HL-60 (cell line): ENCODE measurements at places on chromosomes 1 and 21.

DNA sequence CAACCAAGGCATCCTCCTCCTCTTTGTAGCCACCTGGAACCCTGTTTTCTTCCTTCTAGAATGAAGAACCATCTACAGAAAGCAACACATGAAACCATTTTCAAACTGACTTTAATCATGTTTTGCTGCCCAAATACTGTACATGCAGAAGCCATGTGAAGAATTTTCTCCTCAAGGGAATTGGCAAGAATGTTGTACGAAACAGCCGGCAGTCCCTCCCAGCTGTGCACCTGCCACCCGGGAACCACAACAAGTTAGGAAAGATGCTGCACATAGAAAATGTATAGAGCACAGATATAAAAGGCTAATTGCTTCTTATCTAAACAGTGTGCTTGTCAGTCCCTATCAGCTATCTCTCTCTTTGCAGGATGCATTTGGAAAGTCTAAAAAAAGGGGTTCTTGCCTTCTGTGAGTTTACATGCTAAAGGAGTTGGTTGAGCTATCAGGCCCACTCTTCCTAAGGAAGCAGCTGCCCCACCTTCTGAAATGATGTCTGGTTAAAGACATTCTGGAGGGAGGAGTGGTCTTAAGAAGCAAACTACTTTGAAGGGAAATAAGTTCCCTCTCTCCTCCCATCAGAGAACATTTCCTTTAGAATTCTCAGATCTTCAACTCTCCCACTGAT is 44.8 kb downstream of the RIMS3 start:
- DNase-seq: no peak

DNA sequence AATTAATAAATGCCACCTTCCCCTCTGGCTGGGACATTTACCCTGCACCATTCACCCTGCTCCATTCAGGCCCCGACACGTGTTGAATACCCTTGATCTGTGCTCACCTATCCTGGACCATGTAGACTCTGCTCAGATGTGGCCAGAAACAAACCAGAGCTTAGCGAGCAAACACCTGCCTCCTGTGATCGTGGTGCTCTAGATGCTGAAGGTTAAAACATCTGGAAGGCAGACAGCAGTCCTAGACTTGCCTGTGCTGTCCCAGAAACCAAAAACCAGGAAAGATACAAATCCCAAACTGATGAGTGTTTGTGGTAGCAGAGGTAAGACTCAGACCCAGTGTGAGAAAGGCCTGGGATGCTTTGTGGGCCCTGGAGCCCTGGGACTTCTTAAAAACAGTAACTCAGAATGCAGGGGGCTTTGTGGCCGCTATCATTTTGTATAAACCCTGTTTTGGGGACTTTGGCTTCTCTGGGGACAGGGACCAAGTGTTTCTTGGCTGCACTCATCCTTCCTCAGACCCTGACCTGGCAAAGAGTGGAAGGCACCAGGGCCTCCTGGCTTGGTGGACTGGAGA is 99.6 kb downstream of the DMRTB1 start:
- no peak for DNase-seq

DNA sequence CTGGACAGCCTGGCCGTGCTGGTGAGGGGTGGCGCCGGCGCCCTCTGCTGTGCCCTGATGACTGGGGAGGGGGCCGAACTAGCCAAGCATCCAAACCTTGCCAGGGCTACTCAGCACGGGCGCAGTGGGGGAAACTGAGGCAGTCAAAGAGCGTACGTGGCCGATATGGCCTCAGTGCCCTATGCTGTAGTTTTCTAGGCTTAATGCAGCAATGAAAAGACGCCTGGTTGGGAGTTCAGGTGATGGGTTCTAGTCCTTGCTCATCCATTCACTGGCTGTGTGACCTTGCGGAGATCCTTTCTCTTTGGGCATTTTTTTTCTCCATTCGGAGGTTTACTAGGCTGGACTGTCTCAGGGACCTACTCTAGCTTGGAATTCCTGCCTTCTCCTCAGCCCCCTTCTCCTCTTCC is 822 bp downstream of the MTX1 start:
- no peak for DNase-seq

- DNase-seq: no peak
Measured at GRCh38 chr1:67674260-67675011, 10.6 kb upstream of the GADD45A start.

DNA sequence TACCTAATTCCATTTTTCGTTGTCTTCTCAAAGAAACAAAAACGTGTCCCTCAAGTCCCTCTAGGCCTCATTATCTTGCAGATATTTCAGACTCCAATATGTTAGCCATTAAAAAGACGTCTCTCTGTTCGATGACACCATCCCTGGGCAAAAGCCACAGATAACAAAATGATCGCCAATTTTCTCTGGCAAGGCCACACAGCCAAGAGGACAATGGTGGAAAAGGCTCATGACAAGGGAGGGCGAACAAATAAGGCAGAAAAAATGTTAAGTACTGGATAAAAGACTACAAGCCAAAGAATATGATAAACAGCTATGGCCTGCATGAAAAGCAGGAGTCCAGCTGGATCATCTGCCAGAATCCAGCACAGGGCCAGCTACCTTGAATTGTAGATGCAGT is 82.9 kb downstream of the TBX15 start:
- DNase-seq: no peak

GRCh38 chr1:234214911-234215892 is 158.1 kb upstream of the COA6 start:
- no peak for DNase-seq

- no peak for DNase-seq
Measured at GRCh38 chr1:247448107-247448791, 9.7 kb downstream of the OR2B11 start.

- no peak for DNase-seq
Measured at GRCh38 chr1:204345438-204345841, 14.3 kb downstream of the PLEKHA6 start.

DNA sequence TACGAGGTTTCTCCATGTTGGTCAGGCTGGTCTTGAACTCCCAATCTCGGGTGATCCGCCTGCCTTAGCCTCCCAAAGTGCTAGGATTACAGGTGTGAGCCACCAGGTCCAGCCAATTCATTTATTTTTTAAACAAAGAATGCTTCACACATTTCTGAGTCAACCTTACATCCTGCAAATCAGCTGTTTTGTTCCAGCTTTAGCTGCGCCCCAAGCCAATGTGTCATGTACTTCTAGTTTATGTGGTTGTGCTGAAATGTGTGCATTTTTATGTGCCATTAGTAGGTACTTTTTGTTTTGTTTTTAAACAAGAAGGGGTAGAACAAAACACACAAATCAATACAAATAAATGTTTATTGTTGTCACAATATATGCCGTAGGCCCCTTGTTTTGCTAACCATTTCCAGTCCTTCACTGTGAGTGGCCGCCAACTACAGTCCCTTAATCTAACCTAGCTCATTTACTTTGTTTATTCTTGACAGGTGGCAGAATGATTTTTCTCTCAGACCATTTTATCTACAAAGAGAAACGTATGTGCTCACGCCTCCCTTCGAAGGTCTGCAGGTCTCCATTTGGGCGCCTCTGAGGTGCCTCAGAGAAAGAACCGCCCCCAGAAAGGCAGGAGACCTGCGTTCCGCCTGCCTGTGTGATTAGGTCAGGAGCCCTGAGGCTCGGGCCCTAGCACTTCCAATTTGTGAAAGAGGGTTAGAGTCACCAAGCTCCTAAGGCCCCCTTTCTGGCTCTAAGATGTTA is 2.8 kb upstream of the CASQ2 start:
- no peak for DNase-seq

GRCh38 chr21:43989401-43989800 is 22.7 kb upstream of the TRAPPC10 start:
- DNase-seq: no peak

DNA sequence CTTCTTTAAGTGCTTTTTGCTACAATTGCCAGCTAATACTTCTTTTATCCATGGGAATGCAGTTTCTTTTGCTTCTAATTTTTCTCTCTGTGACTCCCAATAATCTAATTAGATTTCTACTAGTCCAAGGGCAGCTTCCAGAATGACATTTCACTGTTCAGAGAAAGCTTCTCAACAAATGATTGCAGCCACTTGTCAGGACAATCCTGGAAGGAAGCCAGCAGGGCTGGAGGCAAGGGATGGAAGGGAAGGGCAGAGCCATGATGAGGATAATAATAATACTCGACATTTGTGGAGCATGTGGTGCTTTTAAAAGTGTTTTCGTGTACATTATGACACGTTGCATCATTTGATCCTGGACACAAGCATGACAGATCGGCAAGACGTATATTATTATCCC is 19.4 kb downstream of the F11R start:
- DNase-seq: no peak

DNA sequence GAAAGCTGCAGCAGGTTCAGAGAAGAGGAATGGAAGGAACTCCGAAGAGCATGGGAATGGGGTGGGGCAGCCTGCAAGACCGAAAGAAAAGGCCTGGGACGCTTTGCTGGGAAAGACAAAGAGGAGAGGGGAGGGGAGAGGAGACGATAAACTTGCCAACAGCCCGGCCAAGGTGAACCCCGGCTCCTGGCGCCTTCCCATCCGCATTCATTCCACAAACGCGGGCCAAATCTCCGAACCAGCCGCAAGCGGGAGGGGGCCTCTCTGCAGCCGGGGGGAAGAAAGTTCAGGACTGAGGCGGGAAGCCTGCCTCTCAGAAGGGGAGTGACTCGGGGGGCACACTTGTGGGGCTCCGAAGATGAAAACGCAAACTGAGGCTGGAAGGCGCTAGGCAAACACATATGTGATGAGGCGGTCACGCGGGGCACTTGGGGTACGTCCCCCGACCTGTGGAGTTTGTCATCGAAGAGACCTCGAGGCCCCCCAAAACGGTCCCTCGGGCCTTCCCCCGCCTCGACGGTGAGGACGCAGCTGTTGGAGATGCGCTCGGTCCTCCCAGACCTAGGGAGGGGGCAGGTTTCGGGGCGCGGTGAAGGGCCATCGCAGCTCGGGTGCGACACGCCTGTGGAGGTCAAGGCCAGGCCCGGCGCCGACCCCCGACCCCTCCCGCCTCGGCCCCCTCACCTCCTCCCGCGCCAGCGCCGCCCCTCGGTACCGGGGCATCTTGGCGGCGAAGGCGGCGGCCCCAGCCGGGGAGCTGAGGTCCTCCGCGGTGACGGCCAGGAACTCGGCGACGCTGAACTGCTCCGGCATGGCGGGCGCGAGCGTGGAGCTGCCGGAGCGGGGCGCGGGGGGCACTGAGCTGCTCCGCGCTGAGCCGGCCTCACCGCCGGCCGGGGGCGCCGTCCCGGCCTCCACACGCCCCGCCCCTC is at the start of gene ASAP3:
ASAP3 (minus strand) TSS at position 859 of the 932 bp plus-strand sequence; CDS start at position 813, 46 bp downstream.
- DNase-seq: no peak

GRCh38 chr1:28792644-28793121 is 19.3 kb upstream of the OPRD1 start:
- DNase-seq: no peak

DNA sequence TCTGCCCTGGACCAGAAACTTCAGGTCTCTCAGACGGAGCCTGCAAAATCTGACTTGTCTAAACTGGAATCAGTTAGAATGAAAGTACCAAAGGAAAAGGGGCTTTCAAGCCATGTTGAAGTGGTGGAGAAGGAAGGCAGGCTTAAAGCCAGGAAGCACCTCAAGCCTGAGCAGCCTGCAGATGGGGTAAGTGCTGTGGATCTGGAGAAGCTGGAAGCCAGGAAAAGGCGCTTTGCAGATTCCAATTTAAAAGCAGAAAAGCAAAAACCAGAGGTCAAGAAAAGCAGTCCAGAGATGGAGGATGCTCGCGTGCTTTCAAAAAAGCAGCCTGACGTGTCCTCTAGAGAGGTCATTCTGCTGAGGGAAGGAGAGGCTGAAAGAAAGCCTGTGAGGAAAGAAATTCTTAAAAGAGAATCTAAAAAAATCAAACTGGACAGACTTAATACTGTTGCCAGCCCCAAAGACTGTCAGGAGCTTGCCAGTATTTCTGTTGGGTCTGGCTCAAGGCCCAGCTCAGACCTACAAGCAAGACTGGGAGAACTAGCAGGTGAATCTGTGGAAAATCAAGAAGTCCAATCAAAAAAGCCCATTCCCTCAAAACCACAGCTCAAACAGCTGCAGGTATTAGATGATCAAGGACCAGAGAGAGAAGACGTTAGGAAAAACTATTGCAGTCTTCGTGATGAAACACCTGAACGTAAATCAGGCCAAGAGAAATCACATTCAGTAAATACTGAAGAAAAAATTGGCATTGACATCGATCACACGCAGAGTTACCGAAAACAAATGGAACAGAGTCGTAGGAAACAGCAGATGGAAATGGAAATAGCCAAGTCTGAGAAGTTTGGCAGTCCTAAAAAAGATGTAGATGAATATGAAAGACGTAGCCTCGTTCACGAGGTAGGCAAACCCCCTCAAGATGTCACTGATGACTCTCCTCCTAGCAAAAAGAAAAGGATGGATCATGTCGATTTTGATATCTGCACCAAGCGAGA is 46.6 kb downstream of the ZBTB17 start:
- DNase-seq: no peak

DNA sequence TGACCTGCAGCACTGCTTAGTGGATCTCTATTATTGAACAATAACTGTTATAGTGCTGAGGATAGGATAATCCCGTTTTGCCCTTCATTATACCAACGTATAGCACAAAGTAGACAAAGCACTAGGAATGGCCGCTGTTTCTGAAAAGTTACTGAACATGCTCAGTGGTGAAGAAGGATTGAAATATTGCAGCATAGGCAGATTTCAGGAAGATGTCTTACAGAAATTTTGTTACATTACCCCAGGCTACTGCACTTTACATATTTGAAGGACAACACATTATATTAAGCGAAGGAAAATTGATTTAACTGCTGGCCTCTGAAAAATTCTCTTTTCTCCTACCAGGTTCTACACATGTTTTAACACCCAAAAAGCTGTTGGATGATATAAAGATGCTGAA is 48.5 kb downstream of the AKNAD1 start:
- DNase-seq: no peak
